ENCODE measurements at places on chromosomes 7 and 10.

DNA sequence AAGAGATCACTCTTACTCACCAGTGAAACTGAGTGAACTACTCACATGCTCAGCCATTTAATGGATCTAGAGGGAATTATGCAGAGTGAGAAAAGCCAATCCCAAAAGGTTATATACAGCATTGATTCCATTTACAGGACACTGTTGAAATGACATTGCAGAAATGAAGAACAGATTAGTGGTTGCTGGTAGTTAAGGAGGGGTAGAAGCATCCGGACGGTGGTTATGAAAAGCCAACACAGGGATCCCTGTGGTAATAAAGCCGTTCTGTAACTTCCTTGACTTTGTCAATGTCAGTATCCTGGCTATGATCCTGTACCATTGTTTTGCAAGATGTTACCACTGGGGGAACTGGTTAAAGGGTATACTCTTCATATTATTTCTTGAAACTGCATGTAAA lies 253.4 kb downstream of the USP6NL start:
- no peak for DNase-seq

GRCh38 chr7:8197994-8198698 lies 63.8 kb downstream of the ICA1 start:
- DNase-seq: peak; percentile 57

GRCh38 chr10:43430926-43431663 lies 5.8 kb upstream of the ZNF487 start:
- no peak for DNase-seq

- DNase-seq: no peak
Measured at GRCh38 chr7:825386-825785, 6.9 kb upstream of the SUN1 start.

GRCh38 chr10:68697106-68697505 lies 23.9 kb upstream of the CCAR1 start:
- no peak for DNase-seq

- no peak for DNase-seq
Measured at GRCh38 chr7:25287291-25287690, 59.0 kb upstream of the NPVF start.

Data from activated T-cell treated with anti-CD3 and anti-CD28 coated beads, Interleukin-2, amount 50 U/mL, for 72 hours (primary cell).